ENCODE measurements at places on chromosomes 1 and 21. TPM values are rescaled to one million over a fixed set of nuclear protein-coding genes. Genes with fewer than 3 reads are reported as not detected.

The URB2 gene
- 10.7 TPM for total RNA-seq

GRCh38 chr1:159113596-159114433 is 37.2 kb upstream of the AIM2 start:
- no peak overlapping the region for H3K27ac ChIP-seq
- no peaks in the 10 kb centered on the region for H3K4me1 ChIP-seq

The NR5A2 gene
- 3.1 TPM for total RNA-seq

The HRNR gene
- total RNA-seq, result not detected

The TSPEAR gene
- total RNA-seq, result 0.26 TPM

DNA sequence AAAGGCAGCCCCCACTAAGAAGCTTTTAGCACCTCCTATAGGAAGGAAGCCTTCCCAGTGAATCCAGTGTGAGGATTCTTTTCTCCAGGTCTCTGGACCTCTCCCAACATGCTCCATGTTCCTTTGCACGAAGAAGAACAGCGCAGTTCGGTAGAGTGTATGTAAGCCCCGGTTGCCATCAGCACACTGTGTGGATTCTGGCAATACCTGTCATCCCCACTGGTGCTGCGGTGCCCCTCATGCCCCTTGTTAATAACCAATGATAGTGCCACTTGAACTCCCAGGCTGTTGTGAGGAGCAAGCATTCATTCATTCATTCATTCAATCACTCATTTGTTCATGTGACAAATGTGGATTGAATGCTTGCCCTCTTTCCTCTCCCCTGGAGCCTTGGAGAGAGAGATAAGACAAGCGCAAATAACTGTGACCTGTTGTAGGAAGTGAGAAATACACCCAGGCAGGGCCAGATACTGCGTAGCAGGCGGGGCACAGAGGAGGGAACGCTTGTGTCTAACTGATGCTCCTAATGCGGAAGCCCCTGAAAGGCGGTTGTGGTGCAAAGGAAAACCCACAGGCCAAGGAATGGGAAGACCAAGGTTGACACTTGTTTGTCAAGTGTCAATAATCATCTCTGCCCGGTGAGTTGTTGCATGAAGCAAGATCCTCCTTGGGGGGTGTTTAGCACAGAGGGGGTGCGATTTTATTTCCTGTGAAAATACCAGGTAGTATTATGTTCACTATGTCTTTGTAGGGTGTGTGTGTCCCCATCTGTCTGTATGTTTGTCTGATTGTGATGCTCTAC is 9.8 kb downstream of the LGR6 start:
- DNase-seq, result no peak
- H3K27me3 ChIP-seq, result peaks cover 18% of the 10 kb centered on the region
- H3K4me3 ChIP-seq, result no peak overlapping the region

The ASB17 gene
- not detected for total RNA-seq

All from left lung (tissue), 14 donors.